Cortex of kidney (tissue), 1 donor: ENCODE measurements at places on chromosomes 3 and 15.

- no peak for DNase-seq
Measured at GRCh38 chr3:194158942-194159439, 23.0 kb downstream of the HES1 start.

- DNase-seq: no peak
Measured at GRCh38 chr15:56052395-56053045, 59.1 kb upstream of the NEDD4 start.

- no peak for DNase-seq
Measured at GRCh38 chr15:65579762-65580161, 31.2 kb downstream of the INTS14 start.

DNA sequence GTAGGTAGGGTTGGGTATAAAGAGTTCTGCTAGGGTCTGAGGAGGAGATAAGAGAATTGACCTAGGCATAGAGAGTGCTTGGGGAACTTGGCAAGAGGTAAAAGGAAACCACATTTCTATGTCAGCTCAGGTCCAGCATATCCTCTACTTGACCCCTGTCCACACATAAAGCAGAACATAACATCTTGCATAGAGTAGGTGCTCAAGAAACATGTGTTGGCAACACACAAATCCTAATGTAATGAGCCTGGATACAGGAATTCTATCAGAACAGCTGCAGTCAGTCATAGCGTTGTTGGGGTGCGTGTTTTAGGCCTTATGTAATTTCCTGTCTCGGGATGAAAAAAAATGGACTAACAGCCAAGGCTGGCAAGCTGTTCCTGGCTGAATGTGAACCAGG, 35.0 kb upstream of the PLCL2 start:
- DNase-seq: no peak

DNA sequence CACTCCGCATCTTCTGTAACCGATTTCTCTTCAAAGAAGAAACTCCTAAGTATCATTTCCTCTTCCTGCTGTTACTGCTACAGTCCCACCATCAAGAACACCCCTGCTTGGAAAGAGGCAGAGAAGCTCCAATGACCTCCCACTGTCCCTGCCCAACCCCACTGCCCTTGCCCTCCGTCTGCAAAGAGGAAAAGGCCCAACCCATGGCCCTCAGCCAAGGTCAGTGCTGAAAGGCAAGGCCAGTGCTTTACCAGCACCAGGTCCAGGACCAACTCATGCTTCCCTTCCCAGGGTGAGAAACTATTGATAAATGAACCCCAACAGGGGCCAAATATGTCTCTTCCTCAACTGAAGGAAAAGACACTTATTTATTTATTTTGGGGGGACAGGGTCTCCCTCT, 22.5 kb downstream of the FAM240A start:
- DNase-seq: no peak

GRCh38 chr15:39799552-39800011, 16.9 kb upstream of the FSIP1 start:
- DNase-seq: no peak

DNA sequence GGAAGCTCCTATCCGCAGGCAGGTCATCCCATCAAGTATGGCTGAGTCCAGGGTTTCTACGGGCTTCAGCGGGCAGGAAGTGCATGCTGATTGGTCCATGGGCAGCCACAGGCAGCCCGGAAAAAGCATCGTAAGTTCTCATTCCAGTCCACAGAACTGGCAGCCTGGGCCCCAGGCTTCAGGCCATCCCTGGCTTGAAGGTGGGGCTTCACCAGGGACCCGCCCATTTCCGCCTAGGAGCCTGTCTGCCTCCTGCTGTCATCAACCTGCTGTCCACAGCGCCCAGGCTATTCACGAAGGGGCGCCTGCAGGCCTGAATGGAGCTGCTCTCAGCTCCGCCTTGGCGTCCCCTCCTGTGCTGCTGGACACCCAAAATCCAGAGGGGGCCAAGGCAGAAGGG, 13.9 kb downstream of the PCYT1A start:
- no peak for DNase-seq

GRCh38 chr3:139243710-139244109, 100.1 kb upstream of the MRPS22 start:
- no peak for DNase-seq

DNA sequence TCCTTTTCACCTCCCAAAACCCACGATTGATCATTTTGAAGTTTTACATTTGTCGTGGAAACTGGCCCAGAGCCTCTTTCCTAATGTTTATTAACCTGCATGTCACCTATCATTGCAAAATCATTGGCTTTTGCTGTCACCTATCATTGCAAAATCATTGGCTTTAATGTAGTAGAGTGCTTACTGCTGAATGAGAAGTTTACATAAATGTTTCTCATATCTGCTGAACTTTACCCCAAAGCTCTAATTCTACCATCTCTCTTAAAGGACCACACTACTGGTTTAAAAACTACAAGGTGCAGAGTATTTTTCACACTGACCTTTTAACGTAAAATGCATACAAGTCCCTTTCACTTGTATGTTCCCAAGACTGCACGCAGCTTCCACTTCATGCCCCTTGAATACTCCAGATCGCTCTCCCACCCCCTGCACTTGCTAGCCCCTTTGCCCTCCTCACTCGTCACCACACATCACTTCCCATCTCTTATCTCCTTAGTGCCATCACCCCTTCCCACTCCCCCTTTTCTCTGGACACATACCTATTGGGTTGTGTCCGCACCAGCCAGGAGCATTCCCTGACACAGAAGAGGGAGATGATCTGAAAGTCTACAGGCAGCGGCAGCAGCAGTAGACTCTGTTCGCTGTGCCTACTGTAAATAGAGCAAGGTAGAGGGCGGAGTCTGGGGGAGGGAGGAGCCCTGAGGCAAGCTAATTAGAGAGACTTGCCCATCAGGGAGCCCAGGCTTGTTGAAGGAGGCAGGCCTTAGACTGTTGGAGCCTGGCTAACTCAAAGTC, 30.2 kb upstream of the ATOSA start:
- DNase-seq: no peak

- no peak for DNase-seq
Measured at GRCh38 chr15:78992416-78993256, 47.8 kb upstream of the CTSH start.
